Colonic mucosa (tissue), 4 donors: ENCODE measurements at places on chromosomes 5 and 9. TPM values are rescaled to one million over a fixed set of nuclear protein-coding genes. Genes with fewer than 3 reads are reported as not detected.
A peak's percentile ranks its signal among the peaks of the same experiment; 100 is the strongest.

PLPP7 gene
- total RNA-seq, result 1.1 TPM

TMED7 gene
- total RNA-seq, result 146 TPM

LRRC70 gene
- total RNA-seq, result 1.0 TPM

ZBTB6 gene
- 6.6 TPM for total RNA-seq

BSPRY gene
- total RNA-seq, result 34.2 TPM

PRR16 gene
- 1.4 TPM for total RNA-seq

NDST1 gene
- 51.3 TPM for total RNA-seq

STKLD1 gene
- total RNA-seq, result not detected

FIBCD1 gene
- 9.0 TPM for total RNA-seq

IFNA21 gene
- total RNA-seq, result not detected

C1QTNF3 gene
- 4.6 TPM for total RNA-seq

CFAP90 gene
- total RNA-seq, result not detected

PAPPA gene
- 1.2 TPM for total RNA-seq

DNA sequence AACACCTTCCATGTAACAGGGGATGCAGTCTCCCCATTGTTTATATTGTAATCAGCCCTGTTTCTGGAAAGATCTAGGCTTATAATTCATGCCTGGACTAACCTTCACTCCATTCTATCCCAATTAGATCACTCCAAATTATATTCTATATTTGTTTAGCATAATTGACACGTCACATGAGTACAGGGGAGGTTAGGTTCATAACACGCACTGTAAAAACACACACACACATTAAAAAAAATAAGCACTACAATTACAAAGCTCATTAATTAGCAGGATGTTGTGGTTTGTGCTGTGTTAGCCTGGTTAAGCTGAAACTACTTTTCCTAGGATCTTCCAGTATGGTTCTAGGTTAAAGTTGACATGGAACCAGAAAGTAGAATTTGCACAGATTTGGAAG lies 126.0 kb downstream of the MLLT3 start:
- no peaks in the 10 kb centered on the region for H3K27me3 ChIP-seq
- no peak overlapping the region for H3K4me3 ChIP-seq
- H3K36me3 ChIP-seq, result no peaks in the 10 kb centered on the region
- DNase-seq, result no peak
- H3K27ac ChIP-seq, result no peak overlapping the region

DNA sequence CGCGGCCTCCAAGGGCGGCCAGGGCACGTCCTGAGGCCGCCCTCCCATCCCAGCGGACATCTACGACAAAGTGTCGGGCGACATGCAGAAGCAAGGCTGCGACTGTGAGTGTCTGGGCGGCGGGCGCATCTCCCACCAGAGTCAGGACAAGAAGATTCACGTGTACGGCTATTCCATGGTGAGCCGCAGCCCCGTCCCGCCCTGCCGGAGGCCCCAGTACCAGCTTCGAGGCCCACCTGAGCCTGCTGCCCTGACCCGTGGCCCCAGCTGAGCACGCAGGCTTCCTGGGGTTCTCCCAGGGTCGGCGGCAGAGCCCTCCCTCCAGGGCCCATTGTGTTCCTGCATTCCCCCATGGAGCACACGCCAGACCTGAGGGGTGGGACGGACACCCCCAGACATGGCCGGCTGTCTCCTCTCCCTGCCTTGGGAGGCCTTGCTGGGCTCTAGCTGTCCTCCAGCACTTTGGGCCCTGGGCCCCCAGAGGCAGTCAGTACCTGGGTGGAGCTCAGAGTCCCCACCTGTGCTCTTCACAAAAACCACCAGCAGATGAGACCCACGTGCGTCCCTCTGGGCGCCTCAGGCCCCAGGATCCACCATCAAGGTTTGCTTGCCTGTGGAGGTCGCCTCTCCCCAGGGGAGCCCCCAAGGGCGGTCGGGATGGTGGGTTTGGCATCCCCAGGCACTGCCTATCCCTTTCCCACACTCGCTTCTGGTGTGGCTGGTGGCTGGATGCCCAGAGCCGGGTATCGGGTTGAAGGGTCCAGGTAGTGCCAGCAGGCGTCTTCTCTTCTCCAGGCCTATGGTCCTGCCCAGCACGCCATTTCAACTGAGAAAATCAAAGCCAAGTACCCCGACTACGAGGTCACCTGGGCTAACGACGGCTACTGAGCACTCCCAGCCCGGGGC lies 1.0 kb downstream of the PHPT1 start:
- peak overlapping the region; percentile 89 for H3K27ac ChIP-seq
- no peaks in the 10 kb centered on the region for H3K36me3 ChIP-seq
- H3K4me1 ChIP-seq, result peaks cover 6% of the 10 kb centered on the region
- no peak for DNase-seq
- H3K4me3 ChIP-seq, result peak overlapping the region; percentile 84

GRCh38 chr9:135198144-135198543 lies 110.7 kb downstream of the OLFM1 start:
- no peaks in the 10 kb centered on the region for H3K36me3 ChIP-seq
- no peak for DNase-seq
- no peak overlapping the region for H3K4me3 ChIP-seq
- no peak overlapping the region for H3K27ac ChIP-seq

GRCh38 chr9:3955305-3955687 lies 344.6 kb downstream of the GLIS3 start:
- no peaks in the 10 kb centered on the region for H3K4me1 ChIP-seq
- H3K36me3 ChIP-seq, result no peaks in the 10 kb centered on the region
- no peak for DNase-seq
- no peak overlapping the region for H3K27ac ChIP-seq
- no peaks in the 10 kb centered on the region for H3K27me3 ChIP-seq

- H3K27ac ChIP-seq, result no peak overlapping the region
- no peak overlapping the region for H3K4me3 ChIP-seq
- H3K4me1 ChIP-seq, result no peaks in the 10 kb centered on the region
- no peak for DNase-seq
- H3K27me3 ChIP-seq, result no peaks in the 10 kb centered on the region
Measured at GRCh38 chr9:83220730-83221129, 157.8 kb upstream of the RASEF start.

DNA sequence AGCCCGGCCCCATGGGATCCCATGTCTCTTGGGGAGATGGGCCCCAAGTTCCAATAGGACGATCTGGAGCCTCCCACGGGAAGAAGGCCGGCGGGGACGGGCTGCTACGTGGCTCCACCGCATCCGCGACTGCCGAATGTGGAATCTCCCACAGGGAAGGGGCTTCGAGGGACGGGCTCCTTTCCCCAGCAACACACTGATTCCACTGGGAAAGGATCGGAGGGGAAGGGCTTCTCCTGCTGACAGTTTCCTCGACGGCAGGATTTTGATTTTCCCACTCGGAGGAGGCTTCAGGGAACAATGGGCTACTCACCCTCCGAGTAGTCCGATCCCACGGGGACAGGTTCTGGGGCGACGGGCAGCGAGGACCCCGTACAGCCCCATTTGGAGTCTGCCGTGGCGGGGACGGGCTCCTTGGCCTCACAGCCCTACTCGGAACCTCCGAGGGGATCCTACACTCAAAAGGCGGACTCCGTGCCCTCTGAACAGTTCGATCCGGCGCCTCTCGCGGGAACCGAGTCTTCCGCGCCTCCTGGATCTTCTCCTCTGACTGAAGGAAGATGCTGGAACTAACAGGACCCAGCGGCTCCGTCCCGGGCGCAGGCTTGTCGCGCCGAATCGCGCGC lies 1.3 kb downstream of the PROB1 start:
- no peaks in the 10 kb centered on the region for H3K36me3 ChIP-seq
- H3K4me1 ChIP-seq, result peaks cover 13% of the 10 kb centered on the region
- H3K4me3 ChIP-seq, result peak overlapping the region; percentile 53
- H3K27me3 ChIP-seq, result peaks cover 6% of the 10 kb centered on the region

DNA sequence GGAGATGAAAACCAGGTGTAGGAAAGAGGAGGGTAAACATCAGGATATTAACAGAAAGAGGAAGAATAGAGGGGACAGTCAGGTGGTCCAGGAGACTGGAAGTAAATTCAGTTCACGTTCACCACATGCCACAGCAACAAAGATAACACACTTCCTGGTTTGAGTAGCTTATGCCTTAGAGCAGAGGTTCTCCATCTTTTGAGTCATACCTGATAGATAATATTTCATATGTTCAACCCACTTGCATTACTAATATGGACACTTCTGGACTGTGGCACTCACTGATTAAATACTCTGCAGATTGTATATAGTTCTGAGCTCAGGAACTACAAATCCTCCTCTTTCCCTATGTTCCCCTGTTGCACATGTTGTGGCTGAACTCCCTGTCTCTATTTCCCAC lies 179.9 kb upstream of the NR3C1 start:
- H3K36me3 ChIP-seq, result no peaks in the 10 kb centered on the region
- H3K27me3 ChIP-seq, result no peaks in the 10 kb centered on the region
- no peak overlapping the region for H3K27ac ChIP-seq
- no peak for DNase-seq
- H3K4me3 ChIP-seq, result no peak overlapping the region
- no peaks in the 10 kb centered on the region for H3K4me1 ChIP-seq

DNA sequence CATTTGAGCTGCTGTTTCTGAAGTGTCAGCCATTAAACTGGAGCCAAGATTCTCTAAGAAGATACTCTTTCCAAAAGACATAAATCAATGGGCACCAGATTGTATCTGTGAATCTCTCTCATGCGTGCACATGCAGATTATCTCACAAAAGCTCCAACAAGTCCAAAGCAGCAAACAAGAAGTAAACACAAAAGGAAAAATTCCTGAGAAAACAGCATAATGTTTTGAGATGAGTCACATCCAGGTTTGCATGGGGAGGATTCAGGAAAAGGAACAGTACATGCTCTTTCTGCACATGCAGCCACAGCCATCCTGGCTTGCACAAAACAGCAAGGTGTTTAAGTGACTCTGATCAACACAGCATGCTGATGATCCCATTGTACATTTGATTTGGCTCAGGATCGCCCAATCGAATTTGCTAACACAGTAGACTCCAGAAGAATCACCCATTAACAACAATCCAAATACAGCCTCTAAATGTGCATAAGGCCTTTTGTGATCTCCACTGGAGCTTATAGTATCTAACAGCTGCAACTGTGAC lies 143.1 kb downstream of the ELAVL2 start:
- no peak overlapping the region for H3K27ac ChIP-seq
- DNase-seq, result no peak
- H3K36me3 ChIP-seq, result no peaks in the 10 kb centered on the region
- no peaks in the 10 kb centered on the region for H3K27me3 ChIP-seq

GRCh38 chr9:81849631-81850259 lies 78.5 kb upstream of the SPATA31D4 start:
- H3K4me1 ChIP-seq, result no peaks in the 10 kb centered on the region
- DNase-seq, result peak; percentile 60
- no peak overlapping the region for H3K4me3 ChIP-seq
- no peak overlapping the region for H3K27ac ChIP-seq
- H3K27me3 ChIP-seq, result no peaks in the 10 kb centered on the region

GRCh38 chr9:133683586-133684120 lies 47.5 kb downstream of the DBH start:
- H3K4me3 ChIP-seq, result no peak overlapping the region
- H3K27ac ChIP-seq, result peak overlapping the region; percentile 42
- H3K27me3 ChIP-seq, result no peaks in the 10 kb centered on the region
- H3K4me1 ChIP-seq, result no peaks in the 10 kb centered on the region
- no peaks in the 10 kb centered on the region for H3K36me3 ChIP-seq
- DNase-seq, result no peak

DNA sequence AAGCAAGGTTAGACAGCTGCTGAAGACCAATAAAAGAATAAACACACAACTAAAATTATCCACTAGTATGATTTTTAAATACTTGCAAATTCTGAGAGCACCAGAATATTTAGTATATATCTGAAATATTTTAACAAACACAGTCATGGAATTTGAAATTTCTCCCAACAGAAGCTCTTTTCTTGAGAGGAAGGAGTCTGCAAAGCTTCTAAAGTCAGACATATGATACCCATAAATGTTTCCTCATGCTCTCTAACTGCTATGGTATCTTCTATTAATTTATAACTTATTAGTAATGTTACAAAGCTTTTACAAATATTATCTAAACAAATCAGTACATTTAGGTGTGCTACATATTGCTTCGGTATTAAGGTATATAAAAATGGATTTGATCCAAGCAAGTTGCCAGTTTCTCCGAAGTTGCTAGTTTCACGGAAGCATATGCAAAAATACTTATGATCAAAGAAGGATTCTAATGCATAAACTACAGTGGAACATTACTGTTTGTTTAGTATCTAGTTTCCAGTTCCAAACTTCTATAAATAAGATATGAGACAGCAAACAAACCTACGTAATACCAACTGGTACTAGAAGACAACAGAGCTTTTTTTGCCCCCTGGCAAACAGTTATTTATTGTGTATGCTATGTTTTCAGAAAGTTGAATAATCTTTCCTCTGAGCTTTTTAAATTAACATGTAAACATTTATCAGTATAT lies 22.0 kb downstream of the FNIP1 start:
- no peaks in the 10 kb centered on the region for H3K4me1 ChIP-seq
- DNase-seq, result no peak
- no peaks in the 10 kb centered on the region for H3K36me3 ChIP-seq
- no peak overlapping the region for H3K27ac ChIP-seq
- no peaks in the 10 kb centered on the region for H3K27me3 ChIP-seq

GRCh38 chr5:38193015-38193581 lies 65.3 kb upstream of the EGFLAM start:
- DNase-seq, result peak; percentile 63
- H3K4me3 ChIP-seq, result no peak overlapping the region
- H3K27me3 ChIP-seq, result no peaks in the 10 kb centered on the region
- no peaks in the 10 kb centered on the region for H3K4me1 ChIP-seq
- H3K36me3 ChIP-seq, result no peaks in the 10 kb centered on the region

- no peak overlapping the region for H3K4me3 ChIP-seq
- peak; percentile 23 for DNase-seq
- no peaks in the 10 kb centered on the region for H3K36me3 ChIP-seq
- no peaks in the 10 kb centered on the region for H3K4me1 ChIP-seq
Measured at GRCh38 chr5:141742866-141743851, 61.1 kb upstream of the ARAP3 start.
